Tibial nerve (tissue), 4 donors: ENCODE measurements at places on chromosomes 4 and X. TPM values are rescaled to one million over a fixed set of nuclear protein-coding genes. Genes with fewer than 3 reads are reported as not detected.

- DNase-seq, result no peak
Measured at GRCh38 chr4:85520765-85521749, 46.1 kb downstream of the ARHGAP24 start.

DNA sequence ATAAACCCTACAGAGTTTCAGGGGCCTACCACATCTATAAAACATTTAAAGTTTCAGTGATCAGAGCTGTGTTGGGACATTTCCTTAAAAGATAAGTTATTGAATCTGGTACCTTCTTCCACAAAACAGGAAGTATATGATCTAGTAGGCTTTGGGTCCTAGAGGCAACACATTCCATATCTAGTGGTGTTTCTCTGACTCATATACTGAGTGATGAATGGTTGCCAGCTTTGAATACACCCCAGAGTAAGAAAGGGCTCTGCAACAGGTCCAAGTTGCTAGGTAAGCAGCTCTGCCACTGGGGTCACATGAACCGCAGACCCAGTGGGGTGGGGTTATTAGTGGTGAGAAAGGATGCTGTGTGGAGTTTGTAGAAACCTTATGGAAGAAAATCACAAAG is 32.4 kb upstream of the BLTP1 start:
- no peak for DNase-seq

GRCh38 chr4:155607481-155607880 is 59.2 kb upstream of the GUCY1A1 start:
- DNase-seq, result no peak

GRCh38 chr4:159146488-159146887 is 43.6 kb downstream of the RAPGEF2 start:
- DNase-seq, result no peak

- no peak for DNase-seq
Measured at GRCh38 chrX:11269996-11270395, 23.2 kb upstream of the AMELX start.

DNA sequence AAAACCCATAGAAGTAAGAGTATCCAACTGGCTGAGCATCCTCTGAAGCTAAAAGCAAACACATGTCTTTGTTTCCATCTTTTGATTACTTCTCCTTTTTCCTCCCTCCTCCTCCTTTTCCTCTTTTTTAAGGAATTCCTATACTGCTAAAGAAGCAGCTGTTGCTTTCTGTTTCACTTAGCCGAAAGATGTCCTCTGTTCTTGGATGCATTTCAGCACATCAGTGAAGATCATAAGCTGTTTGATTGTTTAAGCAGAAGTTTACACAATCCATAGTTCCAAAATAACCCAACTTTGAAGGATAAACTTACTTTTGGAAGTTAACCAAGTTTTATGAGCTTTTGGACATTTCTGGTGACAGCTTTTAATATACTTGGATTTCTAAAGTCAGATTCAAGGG is 55.1 kb upstream of the TNIP3 start:
- DNase-seq, result no peak

GRCh38 chr4:17329046-17329445 is 182.8 kb downstream of the QDPR start:
- DNase-seq, result no peak

The SORCS2 gene
- 48.9 TPM for total RNA-seq

GRCh38 chrX:12843668-12844279 is 23.1 kb upstream of the TLR7 start:
- no peak for DNase-seq

The C4orf33 gene
- 5.3 TPM for total RNA-seq

GRCh38 chr4:31009926-31010325 is 289.8 kb downstream of the PCDH7 start:
- DNase-seq, result no peak

GRCh38 chr4:8847764-8848163 is 23.9 kb downstream of the HMX1 start:
- DNase-seq, result no peak

- DNase-seq, result no peak
Measured at GRCh38 chr4:58807843-58808615, 1697.8 kb upstream of the IGFBP7 start.

DNA sequence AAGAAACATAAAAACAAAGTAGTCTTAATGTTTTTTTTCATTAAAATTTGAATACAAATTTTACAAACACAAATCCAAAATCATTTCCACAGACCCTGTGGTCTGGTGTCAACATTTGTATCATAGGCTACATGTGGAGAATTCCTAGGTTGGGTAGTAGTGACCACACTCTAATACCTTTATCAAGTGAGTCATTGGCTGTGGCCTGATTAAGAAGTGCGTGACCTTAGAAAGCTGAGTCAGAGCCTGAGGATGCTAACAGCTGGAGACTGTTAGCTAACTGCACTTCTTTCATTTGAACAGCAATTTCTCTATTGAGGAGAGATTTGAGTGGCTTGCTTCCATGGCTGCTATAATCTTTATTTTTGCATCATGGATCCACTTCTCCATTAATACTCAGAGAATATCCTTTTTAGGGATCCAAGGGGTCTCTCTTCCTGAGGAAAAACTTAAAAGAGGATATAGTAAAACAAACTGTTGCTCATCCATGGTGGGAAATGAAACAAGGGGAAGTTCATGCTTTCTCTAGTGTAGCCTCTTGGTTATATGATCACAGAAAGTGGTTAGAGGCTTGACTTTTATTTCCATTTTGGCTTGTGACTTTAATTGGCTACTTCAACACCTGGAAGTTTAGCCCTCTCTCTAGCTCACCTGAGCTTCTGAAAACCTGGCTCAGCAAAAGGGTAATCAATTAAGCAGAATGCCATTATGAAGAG is 335.8 kb downstream of the PABPC4L start:
- DNase-seq, result no peak

GRCh38 chr4:77818602-77819403 is at the start of gene CNOT6L:
Gene CNOT6L, minus strand, starts transcription at chr4:77819368. Its CDS starts 60 bp downstream, at chr4:77819308.
- DNase-seq, result peak; percentile 67

DNA sequence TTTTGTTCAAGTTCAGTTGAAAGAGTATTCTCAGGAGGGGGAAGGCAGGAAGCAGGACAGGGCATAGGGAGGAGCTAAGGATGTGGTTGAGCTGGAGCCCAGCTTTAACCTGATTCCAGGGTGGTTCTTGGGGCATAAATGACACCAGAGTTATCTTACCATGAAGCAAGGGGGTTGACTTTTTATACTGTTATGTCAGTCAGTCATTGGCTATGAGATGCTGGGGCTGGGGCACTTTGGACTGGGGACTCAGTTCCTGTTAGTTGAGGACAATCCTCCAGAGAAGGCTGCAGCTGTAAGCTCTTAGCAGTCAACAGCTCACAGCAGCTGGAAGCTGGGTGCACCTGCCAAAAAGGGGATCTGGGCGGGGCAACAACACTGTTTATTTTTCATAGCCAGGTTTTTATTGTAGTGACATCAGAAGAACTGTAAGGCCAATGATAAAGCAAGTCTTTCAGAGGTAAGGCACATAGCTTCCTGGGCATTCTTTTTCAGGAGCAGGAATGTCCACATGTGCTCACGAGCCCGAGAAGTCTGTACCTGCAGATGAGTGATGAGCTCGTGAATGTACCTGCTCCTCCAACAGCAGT is 78.5 kb downstream of the MID1IP1 start:
- DNase-seq, result no peak

The CCDC110 gene
- total RNA-seq, result 0.20 TPM

GRCh38 chrX:150870029-150870428 is 28.4 kb downstream of the CD99L2 start:
- DNase-seq, result no peak
